ENCODE measurements at places on chromosomes 16 and 17.

GRCh38 chr17:11293480-11293879 is 52.5 kb downstream of the SHISA6 start:
- no peak for DNase-seq

DNA sequence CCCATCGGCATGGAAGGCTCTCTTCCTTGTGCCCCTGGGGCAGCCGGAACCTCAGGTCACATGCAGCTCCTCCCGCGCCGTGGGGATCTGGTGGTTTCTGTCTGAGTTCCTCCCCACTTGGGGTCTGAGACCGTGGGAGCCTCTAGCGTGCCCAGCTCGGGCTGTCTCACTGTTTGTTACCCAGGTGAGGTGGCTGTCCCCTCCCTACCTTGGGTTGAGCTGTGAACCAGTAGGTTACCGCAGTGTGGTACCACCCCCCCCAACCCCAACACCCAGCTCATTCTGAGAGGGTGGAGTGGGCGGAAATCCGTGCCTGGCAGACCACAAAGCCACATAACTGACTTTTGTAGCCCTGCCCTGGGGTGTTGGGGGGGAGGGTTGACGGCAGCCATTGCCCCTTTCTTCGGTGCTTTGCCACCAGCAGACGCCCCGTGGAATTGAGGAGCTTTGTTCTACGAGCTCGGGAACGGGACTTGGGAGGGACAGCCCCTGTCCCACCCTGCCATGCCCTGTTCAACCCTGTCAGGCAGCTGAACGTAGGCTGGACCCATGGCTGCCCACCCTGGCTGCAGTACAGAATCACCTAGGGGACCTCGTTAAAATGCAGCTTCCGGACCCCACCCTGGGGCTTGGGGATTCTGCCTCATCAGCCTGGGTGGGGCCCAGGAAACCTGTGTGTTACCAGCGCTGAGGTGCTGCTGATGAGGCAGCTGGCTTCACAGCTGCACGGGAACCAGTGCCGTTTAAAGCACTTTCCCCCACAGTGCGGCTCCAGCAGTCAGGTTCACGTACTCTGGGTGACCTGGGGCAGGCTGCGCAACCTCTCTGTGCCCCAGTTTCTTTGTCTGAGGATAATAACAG is 18.5 kb downstream of the RAP1GAP2 start:
- DNase-seq, result peak; percentile 83

DNA sequence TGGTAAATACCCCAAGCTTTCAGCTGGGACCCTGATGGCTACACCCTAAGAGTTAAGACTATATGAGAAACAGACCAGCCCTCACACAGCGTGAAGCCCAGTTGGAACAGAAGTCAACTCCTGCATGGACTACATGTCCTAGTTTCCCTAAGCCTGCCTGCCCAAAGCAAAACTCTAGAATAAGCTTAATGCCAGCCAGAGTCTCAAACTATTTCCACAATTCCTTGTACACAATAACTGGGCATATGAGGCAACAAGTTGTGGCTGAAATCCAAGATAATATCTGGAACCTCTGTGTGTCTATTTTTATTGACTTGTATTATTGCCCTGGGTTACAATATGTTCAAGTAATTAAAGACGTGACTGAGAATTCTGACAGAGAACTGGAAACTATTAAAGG is 19.4 kb downstream of the MYH10 start:
- DNase-seq, result no peak

- DNase-seq, result no peak
Measured at GRCh38 chr17:72379516-72379915, 258.7 kb downstream of the SOX9 start.

DNA sequence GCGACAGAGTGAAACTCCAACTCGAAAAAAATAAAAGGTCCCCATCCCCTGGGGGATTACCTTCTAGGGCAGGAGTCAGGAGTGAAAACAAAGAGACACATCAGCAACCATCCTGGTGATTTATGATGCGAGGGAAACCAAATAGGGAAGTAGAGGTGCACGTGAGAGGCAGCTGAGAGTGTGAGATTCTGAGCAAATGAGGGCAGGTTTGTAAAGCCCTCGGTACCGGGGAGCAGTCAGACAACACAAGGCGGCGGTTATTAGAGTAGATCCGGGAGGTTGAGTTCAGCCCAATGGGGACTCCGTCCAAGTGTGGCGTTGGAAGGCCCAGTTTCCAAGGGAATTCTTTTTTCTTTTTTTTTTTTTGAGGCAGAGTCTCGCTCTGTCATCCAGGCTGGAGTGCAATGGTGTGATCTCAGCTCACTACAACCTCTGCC is 7.4 kb upstream of the ARMC7 start:
- no peak for DNase-seq

DNA sequence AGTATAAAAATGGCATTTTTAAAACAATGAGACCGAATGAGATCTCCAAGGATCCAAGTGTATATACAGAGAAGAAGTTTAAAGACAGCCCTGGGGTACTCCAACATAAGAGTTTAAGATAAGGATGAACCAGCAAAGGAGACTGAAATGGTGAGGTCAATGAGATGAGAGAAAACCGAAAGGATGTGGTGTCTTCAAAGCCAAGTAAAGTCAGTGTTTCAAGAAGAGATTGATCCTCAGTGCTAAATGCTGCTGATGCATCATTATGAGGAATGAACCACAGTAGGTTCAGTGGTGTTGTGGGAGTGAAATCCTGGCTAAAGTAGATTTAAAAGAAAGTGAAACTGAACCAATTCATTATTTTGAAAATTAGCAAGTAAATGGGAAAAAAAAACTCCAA is 38.1 kb upstream of the NLK start:
- DNase-seq, result no peak

DNA sequence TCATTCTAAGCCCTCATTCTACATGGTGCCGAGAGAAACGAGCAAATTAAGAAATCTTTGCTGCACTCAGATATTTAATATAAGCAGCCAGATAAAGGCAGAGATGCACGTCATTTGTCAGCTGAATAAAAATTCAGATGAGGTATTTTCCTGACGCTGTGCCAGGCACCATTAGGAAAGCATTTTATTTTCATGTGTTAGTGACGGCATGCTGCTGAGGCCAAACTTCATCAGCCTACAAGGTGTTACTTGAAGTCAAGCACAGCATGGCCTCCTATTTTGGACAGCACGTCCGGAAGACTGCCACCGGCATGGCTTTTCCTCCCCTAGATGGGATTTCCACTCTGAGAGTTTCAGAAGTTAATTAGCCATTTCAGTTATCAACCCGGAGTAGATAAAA is 70.3 kb downstream of the IRX3 start:
- DNase-seq, result no peak

GRCh38 chr17:38603786-38604478 is 1.8 kb downstream of the SRCIN1 start:
- DNase-seq, result no peak

Measured in stimulated activated CD8-positive, alpha-beta memory T cell treated with anti-CD3 and anti-CD28 coated beads, Interleukin-7, amount 100 ng/mL, for 24 hours (primary cell).